ENCODE measurements at places on chromosomes 11 and 22.
A peak's percentile ranks its signal among the peaks of the same experiment; 100 is the strongest.

GRCh38 chr11:104934594-104934993 lies 33.8 kb downstream of the CASP4 start:
- DNase-seq = no peak

DNA sequence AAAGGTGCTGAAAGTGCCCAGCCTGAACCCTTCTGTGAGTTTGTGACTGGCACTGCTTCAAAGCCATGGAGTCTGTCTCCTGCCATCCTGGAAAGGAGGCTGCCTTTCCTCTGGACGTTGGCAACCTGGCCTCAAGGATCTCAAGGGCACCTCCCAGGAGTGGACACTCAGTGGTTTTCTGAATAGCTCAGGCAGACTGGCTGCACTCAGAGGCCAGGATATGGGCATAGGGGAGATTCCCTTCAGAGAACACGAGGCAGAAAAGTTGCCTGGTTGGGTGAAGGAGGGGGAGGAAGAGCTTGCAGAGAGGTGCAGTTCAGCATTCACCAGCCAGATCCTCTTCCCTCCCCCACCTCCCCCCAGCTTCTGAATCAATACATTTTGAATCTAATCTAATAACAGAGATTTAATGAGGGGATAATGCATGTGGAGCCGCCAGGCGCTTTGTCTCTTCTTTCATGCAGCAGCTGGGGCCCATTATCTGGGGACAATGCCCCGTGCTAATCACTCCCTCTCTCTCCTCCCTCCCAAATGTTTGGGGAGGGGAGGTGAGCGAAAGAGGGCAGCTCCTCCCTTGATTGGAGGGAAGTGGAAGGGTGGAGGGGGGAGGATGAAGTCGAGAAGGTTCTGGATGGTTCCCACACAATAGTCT lies 17.7 kb downstream of the HTR3A start:
- DNase-seq = no peak

DNA sequence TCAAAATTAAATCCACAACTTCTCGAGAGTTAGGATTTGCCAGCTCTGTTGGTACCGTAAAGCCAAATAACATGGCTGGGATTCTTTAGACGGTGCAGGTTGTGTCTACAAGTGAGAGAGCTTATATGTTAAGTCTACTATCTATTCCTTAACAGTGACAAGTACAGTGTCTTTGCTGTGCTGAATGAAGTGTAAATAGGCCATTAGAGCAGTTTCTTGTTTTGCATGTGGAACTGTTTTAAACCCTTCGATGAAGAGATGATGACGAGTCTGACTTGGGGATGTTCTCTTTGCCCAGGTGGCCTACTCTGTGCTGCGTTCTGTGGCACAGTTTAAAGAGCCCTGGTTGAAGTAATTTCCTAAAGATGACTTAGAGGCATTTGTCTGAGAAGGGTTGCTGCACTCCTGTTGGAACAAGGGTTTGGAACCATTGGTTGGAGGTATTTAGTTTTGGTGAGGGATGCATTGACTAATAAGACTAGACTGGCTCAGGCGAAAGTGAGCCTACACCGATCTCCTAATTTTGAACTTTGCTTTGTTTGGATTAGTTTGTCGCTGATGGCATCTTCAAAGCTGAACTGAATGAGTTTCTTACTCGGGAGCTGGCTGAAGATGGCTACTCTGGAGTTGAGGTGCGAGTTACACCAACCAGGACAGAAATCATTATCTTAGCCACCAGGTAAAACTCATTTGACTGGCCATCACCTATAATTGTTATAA lies 988 bp downstream of the RPS3 start:
- peak; percentile 29 for DNase-seq

DNA sequence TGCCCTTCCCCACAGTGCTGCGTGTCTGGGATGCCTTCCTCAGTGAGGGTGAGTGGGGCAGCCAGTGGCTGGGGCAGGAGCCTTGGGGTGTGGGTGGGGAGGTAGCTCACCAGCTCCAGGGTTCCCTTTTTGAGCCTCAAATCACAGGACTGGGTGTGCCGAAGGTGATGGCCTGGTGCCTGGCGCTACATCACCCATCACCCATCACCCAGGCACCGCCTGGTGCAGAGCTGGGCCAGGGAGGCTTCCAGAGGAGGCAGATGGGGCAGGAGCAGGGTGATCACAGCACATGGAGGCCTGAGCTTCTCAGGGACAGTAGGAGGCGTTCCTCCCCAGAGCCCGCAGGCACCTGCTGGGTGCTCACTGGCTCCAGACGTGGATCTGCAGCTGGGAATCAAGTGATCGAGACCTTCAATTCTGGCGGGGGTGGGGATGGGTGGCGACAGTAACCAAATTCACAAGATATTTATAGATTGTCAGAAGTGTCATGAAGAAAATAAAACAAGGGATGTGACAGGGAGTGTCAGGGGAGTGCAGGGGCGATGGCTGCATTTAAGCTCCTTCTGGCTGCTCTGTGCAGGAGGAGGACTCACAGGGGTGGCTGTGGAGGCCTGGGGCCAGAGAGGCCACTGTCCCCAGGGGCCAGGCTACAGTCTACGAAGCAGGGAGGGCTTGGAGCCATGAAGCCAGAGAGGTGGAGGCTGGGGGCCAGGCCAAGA lies 3.2 kb downstream of the TBC1D10C start:
- no peak for DNase-seq

DNA sequence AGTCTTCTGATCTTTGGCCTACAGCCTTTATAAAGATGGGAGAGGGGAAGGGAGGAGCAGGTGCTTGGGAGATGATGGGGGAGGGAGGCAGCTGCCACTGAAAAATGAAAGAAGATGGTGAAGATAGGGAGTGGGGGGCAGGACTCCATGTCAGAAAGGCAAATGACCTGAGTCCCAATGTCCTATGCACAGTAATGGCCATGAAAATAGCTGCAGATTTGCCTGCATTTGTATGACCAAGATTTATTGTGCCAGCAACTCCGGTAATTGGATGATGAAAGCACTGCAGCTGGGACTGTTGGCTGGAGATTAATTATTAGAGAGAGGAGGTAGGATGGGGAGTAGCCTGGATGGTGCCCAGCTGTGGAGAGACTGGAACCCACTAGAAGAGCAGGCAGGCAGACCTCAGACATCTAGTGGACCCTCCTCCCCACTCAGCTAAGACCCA lies 36.1 kb downstream of the NEU3 start:
- no peak for DNase-seq

- DNase-seq = no peak
Observed at GRCh38 chr11:80239217-80239616, 798.4 kb upstream of the TENM4 start.

Data from EH (cell line).